ENCODE measurements at places on chromosomes 12 and 14. TPM values are rescaled to one million over a fixed set of nuclear protein-coding genes. Genes with fewer than 3 reads are reported as not detected.

GRCh38 chr12:110809149-110809548 lies 37.6 kb upstream of the CCDC63 start:
- DNase-seq: no peak

GRCh38 chr14:106318700-106319099 lies 792.3 kb downstream of the TMEM121 start:
- no peak for DNase-seq

- DNase-seq: no peak
These were observed 326.9 kb downstream of the TMEM121 start for GRCh38 chr14:105853089-105853906.

GRCh38 chr12:9391815-9392214 lies 183.6 kb upstream of the PZP start:
- no peak for DNase-seq

GRCh38 chr14:100885196-100885595 lies 18.3 kb downstream of the RTL1 start:
- no peak for DNase-seq

GRCh38 chr12:84604551-84604950 lies 308.0 kb downstream of the SLC6A15 start:
- DNase-seq: peak; percentile 35

PAX9 gene
- total RNA-seq: not detected

SDS gene
- total RNA-seq: not detected

FOXM1 gene
- 19.3 TPM for total RNA-seq

- DNase-seq: no peak
These were observed 24.8 kb downstream of the KLC1 start for GRCh38 chr14:103653805-103654204.

- DNase-seq: peak; percentile 67
These were observed 508 bp downstream of the HNRNPC start for GRCh38 chr14:21268617-21269251.

DNA sequence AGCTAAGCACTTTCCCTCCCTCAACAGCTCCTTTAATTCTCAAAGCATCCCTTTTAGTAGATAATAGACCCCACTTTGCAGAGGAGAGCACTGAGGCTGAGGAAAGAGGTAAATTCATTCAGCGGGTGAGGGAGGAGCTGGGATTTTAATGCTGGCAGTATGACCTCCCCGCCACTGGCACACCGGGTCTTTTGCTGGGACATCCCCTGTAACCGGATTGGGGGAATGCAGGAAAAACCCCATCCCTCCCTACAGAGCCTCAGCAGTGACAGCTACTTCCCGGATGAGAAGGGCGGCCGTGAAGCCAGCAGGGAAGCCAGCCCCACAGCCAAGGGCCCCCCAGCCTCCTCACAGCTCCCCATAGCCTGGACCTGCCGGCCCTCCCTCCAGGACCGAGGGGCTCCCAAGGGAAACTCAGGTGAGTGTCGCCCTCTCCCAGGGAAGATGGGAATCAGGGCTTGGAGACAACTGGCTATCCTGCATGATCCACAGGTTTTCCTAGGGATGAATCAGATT lies 12.1 kb downstream of the ZBTB39 start:
- DNase-seq: no peak

BICDL1 gene
- 1.8 TPM for total RNA-seq

DNA sequence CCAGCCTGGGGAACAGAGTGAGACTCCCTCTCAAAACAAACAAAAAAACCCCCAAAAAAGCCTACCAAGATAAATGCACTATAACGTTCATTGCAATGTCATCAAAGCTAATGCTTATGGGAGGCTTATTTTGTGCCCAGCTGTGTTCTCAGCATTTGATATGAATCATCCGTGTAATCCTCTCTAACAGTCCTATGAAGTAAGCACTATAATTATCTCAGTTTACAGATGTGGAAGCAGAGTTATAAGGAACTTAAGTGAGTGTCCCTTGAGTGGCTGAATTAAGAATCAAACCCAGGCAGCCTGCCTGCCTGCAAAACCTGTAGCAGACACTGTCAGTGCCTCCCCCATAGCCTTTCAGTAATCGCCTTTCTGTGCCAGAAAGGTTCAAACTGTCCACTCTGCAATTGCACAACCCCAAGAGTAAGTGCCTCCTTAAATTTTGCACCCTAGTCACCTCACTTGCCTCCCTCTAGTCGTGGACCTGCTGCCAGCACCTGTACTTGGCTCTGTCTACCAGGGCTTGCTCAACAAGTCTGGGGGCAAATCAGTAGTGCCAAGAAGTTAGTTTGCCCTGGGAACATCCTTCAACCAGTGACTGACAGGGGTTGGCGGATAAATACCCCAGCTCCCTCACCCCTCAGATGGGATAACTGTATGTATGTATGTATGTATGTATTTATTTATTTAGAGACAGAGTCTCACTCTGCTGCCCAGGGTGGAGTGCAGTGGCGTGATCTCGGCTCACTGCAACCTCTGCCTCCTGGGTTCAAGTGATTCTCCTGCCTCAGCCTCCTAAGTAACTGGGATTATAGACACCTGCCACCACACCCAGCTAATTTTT lies 23.8 kb upstream of the PPP1CC start:
- no peak for DNase-seq

DNA sequence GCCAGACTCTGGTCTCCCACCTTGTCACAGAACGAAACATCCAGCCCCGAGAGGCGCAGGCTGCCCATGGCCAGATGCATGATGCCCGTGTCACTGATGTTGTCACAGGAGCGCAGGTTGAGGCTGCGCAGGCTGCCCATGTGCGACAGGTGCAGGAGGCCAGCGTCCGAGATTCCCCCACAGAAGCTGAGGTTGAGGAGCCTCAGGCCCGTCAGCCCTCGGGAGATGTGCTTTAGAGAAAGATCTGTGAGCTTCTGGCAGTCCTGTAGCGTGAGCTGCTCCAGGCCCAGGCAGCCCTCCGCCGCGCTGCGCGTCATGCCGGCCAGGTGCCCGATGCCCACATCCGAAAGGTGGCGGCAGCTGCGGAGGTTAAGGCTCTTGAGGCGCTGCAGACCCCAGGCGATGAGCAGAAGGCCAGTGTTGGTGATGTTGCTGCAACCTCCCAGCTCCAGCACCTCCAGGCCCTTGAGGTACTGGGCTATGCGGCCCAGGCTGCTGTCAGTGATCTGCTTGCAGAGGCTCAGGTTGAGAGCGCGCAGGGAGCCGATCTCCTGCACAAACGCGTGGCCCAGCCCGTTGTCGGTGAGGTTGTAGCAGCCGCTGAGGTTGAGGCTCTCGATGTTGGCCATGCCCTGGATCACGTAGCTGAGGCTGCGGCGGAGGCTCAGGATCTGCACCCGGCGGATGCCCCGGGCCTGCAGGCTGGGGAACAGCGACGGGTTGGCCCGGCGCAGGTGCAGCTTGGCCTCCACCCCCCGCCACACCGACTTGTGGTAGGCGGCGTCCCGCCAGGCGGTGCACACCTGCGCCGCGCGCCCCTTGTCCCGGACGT lies 991 bp downstream of the FBXL14 start:
- DNase-seq: no peak

- DNase-seq: peak; percentile 78
These were observed 31.1 kb downstream of the APPL2 start for GRCh38 chr12:105204916-105205315.

DNA sequence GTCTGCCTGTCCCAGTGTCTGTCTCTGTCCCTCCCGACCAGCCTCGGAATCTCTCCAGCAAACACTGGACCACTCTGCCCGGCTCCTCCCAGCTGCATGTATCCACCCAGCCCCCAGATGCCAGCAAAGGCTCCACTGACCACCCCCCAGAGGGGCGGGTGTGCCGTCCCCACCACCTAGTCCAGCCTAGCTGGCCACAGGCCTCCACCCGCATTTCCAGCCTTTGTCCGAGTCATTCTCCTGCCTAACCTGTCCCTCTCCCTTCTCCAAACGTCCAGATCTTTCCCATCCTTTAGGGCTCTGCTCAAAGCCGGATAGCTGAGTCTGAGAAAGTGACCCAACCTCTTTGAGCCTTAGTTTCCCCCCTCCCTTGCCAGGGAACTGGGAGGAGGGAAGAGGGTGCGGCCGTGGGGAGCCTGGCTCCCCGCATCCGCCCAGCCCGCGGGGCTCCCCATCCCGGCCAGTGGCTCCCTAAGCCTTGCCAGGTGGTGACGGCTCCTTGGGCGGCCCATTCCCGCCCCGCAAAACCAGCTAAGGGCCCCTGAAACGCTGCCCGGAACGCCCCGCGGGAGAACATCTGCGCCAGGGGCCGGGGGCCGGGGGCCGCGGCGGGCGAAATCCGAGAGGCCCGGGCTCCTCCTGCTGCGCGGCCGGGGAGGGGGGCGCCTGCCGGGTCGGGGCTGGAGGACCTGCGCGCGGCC lies 34.6 kb upstream of the ANKRD9 start:
- no peak for DNase-seq

GRCh38 chr14:77123381-77124325 lies 17.9 kb downstream of the ZDHHC22 start:
- DNase-seq: no peak

ACOT4 gene
- total RNA-seq: 0.72 TPM

SLC25A47 gene
- not detected for total RNA-seq

- no peak for DNase-seq
These were observed 494 bp downstream of the TMTC3 start for GRCh38 chr12:88142610-88142991.

DNA sequence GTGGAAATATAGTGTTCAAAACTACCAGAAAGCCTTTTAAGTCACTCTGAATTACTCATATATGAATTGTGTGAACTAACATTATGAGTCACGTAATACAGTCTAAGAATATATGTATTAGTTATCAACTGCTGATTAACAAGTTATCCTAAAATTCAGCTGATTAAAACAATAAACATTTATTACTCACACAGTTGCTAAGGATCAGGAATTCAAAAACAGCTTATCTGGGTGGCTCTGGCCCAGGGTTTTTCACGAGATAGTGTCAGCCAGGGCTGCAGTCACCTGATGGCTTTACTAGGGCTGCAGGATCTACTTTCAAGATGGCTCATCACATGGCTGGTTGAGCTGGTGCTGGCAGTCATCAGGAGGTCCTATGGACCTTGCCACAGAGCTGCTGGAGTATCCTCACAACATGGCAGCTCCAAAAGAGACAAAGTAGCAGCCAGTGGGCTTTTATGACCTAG lies 36.5 kb downstream of the CORO1C start:
- peak; percentile 53 for DNase-seq

MYH6 gene
- not detected for total RNA-seq

SIX6 gene
- not detected for total RNA-seq

DNA sequence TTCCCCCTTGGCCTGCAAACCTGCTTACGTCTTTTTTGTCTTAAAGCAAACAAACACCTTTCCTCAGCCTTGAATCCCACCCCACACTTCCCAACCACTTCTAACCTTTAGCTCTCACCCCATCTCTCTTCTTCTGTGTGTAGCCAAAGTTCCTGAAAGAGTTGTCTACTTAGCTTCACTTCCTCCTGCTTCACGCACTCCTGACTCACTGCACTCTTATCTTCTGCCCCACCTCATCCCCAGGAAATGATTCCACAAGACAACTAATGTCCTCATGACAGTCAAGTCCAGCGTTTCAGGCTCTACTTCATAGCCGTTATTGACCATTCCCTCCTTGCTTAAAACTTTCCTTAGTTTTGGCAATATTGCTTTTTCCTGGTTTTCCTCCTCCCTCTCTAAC lies 22.4 kb downstream of the EIF2B2 start:
- DNase-seq: peak; percentile 53

NOC4L gene
- 13.2 TPM for total RNA-seq

MYO1H gene
- not detected for total RNA-seq

DNA sequence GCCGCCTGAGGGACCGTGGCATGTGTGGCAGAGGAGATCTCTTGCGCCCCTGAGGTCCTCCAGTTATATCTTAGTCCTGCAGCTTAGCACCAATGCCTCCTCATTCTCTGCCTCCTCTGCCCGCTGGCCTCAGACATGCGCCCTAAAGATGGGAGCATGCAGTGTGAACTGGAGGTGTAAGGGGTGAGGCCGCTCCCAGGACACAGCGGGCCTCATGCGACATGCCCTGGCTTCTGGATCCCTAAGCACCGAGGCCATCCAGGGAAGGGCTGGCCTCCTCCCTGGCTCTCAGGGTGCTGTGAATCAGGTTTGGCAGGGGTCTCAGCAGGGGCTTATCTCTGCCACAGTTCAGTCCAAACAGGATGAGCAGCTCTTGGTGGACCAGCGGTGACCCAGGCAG lies 86.9 kb downstream of the CACNA1C start:
- no peak for DNase-seq

- no peak for DNase-seq
These were observed 12.4 kb upstream of the PPM1H start for GRCh38 chr12:62947364-62947763.

GALNT9 gene
- total RNA-seq: 0.49 TPM

DNA sequence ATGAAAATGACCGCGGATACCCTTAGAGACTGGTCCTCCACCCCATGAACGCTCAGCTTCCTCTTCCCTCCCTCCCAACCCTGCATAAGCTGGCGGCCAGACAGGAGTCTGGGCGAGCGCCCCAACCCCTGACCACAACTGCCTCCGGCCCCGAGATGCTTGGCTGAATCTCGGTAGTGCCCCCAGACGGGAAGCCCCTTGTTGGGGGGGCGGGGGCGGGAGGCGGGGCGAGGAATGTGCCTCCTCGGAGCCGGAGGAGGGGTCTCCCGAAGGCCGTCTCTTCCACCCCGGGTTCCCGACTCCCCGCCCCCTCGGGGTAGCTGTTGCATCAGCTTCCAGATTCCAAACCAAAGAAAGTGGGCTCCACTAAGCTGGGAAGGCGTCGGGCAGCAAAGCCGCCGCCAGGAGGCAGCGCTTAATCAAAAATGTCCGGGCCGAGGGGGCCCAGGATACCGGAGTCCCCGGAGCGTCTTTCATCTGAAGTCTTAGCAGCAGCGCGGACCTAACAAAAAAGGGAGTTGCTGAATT lies 7.1 kb upstream of the MRPL52 start:
- DNase-seq: peak; percentile 94

GRCh38 chr12:94458877-94459727 lies 565 bp downstream of the CEP83 start:
- peak; percentile 54 for DNase-seq

- DNase-seq: no peak
These were observed 27.1 kb upstream of the PLD4 start for GRCh38 chr14:104897330-104898194.

PLEK2 gene
- total RNA-seq: 2.8 TPM

- no peak for DNase-seq
These were observed 980.9 kb upstream of the FBXO33 start for GRCh38 chr14:40413136-40413535.

DNA sequence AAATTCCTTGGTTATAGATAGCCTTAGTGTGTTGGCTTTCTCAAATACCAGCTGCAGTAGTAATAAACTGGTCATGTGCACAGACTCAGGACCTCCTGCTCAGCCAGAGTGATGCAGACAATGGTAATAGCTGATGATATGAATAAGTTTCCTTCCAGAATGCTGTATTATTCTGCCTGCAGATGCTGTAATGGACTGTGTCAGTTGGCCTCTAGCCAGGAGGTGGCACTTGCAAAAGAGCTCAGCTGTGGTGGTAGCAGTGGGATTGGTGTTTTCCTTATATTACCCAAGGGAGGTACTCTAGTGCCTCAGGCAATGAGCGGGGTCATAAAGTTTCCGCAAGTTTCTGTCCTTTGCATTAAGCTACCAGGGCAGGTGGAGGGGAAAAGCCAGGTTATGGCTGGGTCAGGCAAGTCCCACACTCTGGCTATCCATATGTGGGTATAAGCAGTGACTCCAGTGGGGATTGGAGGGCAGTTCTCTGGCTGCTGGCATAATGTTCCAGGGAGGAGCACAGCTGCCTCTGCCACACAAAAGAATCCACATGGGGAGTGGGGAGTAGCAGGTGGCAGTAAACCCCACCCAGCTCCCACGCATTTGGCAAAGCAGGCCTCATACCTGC lies 14.0 kb upstream of the MUCL1 start:
- no peak for DNase-seq

KRT73 gene
- not detected for total RNA-seq

GRCh38 chr12:125221602-125222001 lies 156.4 kb downstream of the AACS start:
- DNase-seq: no peak

CPNE6 gene
- total RNA-seq: not detected
